ENCODE measurements at places on chromosomes 2 and 18. TPM values are rescaled to one million over a fixed set of nuclear protein-coding genes. Genes with fewer than 3 reads are reported as not detected.

Gene RESP18
- not detected for total RNA-seq

Gene KLHL41
- total RNA-seq, result not detected

Gene SNTG2
- total RNA-seq, result not detected

Gene MDH1
- total RNA-seq, result 186 TPM

Gene DUSP2
- 500 TPM for total RNA-seq

Gene KATNAL2
- total RNA-seq, result 0.27 TPM

Gene ABCG8
- not detected for total RNA-seq

Gene ZNF236
- 21.5 TPM for total RNA-seq

Gene RRM2
- 351 TPM for total RNA-seq

Gene MYOM1
- total RNA-seq, result 0.22 TPM

Gene TXNDC2
- 0.26 TPM for total RNA-seq

Gene TMEM247
- total RNA-seq, result not detected

DNA sequence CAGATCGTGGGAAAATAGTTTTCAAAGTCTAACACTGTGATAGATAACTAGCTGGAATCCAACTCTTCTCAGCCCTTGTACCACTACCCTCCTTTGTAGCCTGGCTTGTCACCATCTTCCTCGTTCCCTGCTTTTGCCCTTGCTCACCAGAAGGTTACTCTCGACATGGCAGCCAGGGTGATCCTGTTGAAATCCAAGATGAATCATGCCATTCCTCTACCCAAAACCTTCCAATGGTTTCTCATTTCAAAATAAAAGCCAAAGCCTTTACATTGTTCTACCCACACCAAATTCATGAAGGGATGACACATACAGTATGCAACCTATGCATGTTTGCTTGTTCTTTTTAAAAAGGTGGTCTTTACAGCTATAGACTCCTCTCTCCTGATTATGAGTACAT is 45.7 kb downstream of the STAT4 start:
- DNase-seq, result no peak

GRCh38 chr2:83113953-83114352 is 1345.1 kb downstream of the SUCLG1 start:
- no peak for DNase-seq

GRCh38 chr2:167294776-167295140 is 406.5 kb downstream of the XIRP2 start:
- no peak for DNase-seq

DNA sequence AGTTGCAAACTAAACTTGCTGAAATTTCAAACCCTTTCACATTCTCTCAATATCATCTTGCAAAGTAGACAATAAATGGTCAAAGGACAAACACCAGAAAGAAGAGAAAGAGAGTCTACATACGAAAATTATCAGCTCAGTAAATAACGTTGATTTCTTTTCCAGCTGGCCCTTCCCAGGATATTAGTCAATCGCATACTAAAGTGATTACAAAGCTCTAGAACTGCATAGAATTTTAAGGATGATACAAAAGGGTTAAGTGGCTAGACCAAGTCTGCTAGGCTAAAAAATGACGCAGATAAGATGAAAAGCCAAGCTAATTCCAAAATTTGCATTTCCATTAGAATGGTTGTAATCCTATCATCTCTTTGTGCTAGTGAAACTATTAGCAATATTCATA is 405.7 kb downstream of the FBXO15 start:
- DNase-seq, result no peak

DNA sequence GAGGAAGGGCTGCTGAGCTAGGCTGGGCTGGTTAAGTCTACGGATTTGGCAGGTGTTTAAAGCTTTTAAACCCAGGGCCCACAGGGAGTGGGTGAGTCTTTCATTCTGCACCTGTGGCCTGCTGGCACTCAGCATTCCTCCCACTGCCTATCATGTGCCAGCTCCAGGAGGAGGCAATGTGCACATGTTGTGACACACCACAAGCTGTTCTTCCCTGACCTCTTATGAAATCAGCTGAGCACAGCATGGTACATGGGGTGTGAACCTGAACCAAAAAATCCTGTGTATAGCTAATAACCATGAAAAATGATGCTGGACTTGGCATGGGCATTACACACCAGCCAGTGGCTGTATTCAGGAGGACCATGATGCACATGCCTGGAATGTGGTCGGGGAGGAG is 297.9 kb upstream of the MMADHC start:
- no peak for DNase-seq

- no peak for DNase-seq
Observed at GRCh38 chr2:236939271-236939670, 146.4 kb upstream of the COPS8 start.

GRCh38 chr2:101420623-101421022 is 33.3 kb upstream of the CREG2 start:
- DNase-seq, result no peak

DNA sequence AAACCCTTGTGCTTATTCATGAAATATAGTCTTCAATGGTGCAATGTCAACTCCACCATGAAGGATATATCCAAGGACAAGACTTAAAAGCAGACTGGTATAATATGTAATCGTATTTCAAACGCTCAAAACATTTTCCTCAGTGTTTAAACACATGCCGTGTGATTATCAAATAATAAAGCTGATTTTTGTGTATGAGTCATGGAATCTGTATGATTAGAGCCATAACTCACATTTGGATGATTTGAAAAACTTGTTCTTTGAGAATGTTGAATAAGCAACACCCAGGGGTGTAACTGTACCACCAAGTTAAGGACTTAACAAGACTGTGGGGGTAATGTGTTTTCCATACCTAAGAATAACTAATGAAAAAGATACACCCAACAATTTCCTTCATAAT is 215.3 kb downstream of the STK39 start:
- DNase-seq, result no peak

DNA sequence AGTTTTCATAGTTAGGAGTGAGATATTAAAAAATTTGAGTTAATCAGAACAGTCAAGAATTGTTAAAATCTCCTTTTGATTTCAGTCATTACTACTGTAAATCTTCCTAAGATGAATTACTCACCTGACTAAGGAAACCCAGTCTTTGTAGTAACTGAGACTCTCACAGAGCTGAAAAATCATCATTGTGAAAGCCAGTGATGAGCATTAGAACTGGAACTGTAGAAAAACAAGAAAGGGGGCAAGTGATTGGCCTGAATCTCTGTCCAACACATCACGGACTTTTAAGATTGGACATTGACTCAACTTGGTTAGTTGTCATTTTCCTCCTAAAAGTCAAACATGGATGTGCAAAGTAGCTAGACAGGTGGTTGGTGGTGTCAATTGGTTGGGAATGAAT is 21.9 kb downstream of the SETBP1 start:
- no peak for DNase-seq

- no peak for DNase-seq
Observed at GRCh38 chr18:36899289-36899688, 70.4 kb downstream of the KIAA1328 start.

DNA sequence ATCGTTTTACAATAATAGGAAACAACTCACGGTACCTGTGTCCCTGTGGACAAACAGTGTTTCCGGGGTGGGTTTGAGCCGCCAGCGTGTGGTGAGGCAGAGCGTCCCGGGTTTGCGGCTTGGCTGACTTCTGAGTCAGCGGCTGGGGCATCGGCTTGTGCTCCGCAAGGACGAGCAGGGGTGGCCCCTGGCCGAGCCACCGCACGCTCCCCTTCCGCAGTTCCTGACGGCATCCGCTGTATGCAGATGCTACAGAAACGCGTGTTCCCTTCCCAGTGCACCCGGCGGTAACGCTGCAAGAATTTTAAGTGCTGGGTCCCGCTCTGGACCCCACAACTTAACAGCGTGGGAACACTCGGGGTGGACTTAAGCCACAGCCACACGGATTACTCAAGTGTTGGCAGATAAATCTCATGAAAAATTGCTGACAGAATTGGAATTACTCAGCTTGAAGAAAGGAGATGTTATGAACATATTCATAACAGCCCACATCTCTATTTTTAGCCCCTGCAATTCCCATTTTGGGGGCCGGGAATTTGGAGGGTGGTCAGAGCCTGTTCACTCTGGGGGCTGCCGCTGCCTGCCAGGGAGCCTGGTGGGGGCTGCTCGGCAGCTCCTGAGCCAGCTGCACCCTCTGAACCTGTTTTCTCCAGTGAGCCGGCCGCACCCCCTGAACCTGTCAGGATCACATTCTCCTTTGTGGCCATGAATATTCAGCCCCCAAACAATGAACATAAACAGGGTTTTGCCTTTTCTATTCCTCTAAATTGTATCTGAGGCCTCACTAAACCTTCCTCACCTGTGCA is 12.6 kb upstream of the KCNG2 start:
- DNase-seq, result no peak

GRCh38 chr18:56021136-56021808 is 433.3 kb upstream of the TCF4 start:
- no peak for DNase-seq

DNA sequence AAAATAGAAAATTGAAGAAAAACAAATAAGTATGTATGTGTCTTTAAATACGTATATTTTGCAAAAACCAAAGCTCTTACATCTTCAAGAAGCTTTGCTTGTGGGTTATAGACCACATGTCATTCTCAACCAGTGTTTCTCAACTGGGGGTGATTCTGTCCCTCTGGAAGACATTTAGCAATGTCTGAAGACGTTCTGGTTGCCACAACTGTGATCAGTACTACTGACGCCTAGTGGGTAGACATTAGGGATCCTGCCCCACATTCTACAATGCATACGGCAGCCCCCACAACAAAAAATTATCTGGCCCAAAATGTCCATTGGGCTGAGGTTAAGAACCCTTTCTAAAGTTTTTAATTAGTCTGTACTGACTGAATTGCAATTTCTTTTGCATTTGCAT is 48.4 kb downstream of the UNC50 start:
- DNase-seq, result no peak

DNA sequence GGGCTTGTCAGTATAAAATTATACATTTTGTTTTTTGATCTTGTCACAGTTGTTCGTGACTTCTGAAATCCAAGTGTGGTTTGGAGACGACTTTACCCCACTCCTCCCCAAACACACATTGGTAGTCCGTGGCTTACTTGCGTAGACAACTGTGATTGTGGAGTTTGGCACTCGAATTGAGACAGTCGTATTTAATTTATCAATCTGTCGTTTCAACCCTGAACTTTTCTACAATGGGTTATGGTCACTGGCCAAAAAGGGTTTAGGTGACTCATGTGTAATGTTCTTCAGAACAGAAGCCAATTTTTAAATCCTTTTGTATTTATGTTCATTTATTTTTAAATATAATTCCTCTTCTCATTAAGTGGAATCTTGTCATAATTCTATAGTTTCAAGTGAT is 129.9 kb downstream of the SPTBN1 start:
- DNase-seq, result no peak

GRCh38 chr18:58361212-58361611 is 267.7 kb downstream of the ALPK2 start:
- no peak for DNase-seq

DNA sequence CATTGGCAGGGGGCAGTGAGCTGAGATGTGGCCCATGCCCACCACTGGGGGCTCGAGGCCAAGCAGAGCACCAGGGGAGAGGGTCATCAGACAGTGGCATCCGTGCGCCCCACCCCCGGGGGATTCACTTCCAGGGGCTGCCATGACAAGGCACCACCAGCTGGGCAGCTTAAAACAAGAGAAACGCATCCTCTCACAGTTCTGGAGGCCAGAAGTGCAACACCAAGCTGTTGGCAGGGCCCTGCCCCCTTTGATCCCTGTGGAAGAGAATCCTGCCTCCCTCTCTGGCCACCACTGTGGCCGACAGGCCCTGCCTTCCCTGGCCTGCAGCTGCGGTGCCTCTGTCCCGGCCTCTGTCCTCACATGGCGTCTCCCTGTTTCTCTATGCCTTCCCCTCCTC is 187.7 kb upstream of the ID2 start:
- no peak for DNase-seq

DNA sequence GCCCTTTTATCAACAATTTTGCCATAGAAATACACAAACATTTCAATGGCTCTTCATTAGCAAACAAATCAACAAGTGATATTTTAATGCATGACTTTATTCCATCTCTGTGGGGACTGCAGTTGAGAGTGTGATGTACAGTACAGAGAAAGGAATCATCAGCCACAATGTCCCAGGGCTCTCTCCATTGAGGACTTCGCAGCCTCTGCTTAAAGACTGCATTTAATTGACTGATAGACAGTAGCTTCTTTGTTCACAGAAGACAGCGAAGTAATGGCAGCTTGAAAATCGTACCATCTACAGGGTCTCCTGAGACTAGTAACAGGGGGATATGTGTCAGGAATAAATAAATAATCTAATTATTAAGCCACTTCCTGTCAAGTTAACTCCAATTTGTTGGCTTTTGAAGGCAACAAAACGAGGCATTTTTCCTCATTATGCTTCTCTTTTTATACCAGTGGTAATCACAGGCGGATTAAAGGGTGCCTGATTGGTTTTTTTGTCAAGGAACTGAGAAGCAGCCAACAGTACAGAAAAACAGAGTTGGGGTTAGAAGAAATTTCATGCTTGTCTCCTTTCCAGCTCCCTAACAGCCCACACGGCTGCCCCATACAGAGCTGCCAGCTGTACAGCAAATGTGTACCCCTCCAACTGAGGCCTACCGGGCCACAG is 164.3 kb downstream of the ZNF521 start:
- DNase-seq, result no peak

GRCh38 chr2:218877891-218878290 is 2.8 kb upstream of the WNT10A start:
- DNase-seq, result no peak

DNA sequence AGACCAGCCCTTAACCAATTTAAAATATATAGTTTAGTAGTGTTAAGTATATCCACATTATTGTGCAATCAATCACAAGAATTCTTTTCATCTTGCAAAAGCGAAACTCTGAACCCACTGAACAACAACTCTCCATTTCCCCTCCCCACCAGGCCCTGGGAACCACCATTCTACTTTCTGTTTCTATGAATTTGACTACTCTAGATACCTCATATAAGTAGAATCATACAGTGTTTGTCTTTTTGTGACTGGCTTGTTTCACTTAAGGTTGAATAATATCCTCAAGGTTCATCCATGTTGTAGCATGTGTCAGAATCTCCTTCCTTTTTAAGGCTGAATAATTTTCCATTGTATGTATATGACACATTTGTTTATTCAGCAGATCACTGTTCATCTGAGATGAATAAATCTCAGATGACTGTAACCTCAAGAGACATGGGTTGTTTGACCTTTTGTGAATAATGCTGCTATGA is 8.1 kb upstream of the SOS1 start:
- DNase-seq, result peak; percentile 78

- DNase-seq, result no peak
Observed at GRCh38 chr18:77066689-77067088, 65.9 kb downstream of the MBP start.

DNA sequence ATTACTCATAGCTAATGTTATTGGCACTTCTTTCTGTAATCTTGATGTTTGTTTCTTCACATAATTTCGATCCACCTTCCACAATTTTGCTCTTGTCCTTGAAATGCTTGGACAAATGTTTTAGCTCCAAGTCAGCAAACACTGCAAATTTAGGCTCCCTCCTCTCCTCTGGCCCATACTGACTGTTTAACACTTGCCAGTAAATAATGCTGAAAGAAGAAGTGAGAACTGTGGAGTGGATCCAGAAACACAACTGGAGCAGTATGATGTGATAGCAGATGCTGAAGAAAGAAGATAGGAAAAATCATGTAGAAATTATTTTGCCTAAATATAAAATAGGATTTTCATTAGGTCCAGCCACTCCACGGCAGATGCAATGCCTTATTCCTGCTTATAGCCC is 415.0 kb upstream of the GYPC start:
- no peak for DNase-seq

- no peak for DNase-seq
Observed at GRCh38 chr2:240510513-240511210, 47.1 kb downstream of the ANKMY1 start.

All from activated T-helper 1 cell treated with anti-CD3 and anti-CD28 coated beads, Interleukin-12 subunit alpha, Interleukin-12 subunit beta, Interleukin-2, Interleukin-4 antibody, amounts not matched to agents 30 ng/mL and 10 ng/mL and 1 ng/mL, durations not matched to agents 14 hours and 24 hours and 36 hours (primary cell).